ENCODE measurements at places on chromosomes 13 and 19.

DNA sequence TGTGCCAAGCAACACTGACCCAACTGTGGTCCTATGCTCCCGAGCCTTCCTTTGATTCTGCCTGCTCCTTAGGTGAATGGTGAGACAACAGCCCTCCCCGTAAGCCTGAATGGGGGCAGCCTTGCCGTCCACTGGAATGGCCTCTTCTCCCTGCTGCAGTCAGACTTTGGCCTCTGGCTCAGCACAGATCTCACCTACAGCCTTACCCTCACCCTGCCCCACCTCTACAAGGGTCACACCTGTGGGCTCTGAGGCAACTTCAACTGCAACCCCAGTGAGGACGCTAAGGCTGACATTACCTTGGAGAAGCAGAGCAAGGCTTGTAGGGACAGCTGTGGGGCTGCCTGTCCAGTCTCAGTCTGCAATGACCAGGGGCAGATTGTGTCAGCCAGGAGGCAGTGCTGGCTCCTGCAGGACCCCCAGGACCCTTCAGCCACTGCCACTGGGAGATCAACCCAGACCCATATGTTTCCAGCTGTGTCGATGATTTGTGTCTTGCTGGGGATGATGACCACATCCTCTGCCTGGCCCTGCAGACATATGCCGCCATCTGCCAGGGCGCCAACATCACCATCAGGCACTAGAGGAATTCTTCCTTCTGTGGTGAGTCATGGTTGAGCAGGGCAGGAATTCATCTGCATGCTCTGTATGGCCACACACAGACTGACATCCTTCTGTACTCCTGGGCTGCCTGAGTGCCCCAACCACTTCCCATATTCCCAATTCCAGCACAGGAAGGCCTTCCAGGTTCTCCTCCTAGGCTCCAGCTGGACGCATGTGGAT, 27.3 kb upstream of the FXYD3 start:
- DNase-seq: peak; percentile 92

DNA sequence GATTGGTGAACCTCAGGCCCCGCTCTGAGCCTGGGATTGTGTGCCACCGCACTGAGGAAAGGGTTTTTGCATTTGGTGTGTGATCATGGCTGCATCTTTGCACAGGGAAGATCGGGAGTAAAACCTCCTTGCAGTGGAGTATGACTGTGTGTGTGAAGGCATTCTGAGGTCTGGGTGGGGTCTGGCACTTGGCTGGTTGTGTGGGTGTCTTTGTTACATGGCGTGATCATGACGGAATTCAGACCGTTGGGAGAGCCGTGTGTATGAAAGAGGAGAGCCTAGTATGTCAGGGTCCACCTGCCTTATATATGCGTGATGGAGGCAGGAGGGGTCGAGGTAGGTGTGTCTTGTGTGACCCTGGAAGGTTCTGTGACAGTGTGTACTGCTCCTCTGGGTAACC, 740 bp upstream of the BEST2 start:
- DNase-seq: no peak

DNA sequence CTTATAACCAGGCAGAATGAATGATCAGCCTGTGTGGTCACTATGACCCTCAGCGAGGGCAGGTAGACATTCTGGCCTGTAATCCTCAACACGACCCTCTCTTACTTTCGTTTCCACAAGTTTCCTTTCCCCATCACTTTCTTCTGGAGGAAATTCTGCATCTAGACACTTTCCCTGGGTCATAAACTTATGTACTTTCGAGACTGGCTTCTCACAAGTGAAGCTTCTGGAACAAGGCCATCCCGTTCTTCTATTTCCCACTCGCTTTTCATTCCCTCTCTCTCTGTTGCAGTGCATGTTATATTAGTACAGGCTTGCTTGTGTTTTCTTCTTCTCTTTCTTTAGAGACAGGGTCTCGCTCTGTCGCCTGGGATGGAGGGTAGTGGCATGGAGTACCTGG, 23.1 kb upstream of the KL start:
- DNase-seq: no peak

- DNase-seq: no peak
Measured at GRCh38 chr13:34779171-34779570, 162.9 kb upstream of the NBEA start.

GRCh38 chr19:9205501-9206113, 13.8 kb downstream of the OR7D4 start:
- peak; percentile 49 for DNase-seq

DNA sequence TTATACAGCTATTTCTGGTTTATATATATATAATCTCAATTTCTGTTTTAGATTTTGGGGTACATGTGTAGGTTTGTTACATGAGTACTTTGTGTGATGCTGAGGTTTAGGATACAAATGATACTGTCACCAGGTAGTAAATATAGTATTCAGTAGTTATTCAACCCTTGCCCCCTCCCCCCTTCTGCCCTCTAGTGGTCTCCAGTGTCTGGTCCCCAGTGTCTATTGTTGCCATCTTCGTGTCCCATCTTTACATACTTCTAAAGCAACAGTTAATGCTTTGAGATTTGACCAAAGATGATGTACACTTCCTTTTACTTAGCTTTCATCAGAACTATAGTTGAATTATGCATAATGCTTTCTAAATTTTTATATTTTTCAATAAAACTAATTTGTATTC, 1623.4 kb upstream of the PRR20A start:
- no peak for DNase-seq

DNA sequence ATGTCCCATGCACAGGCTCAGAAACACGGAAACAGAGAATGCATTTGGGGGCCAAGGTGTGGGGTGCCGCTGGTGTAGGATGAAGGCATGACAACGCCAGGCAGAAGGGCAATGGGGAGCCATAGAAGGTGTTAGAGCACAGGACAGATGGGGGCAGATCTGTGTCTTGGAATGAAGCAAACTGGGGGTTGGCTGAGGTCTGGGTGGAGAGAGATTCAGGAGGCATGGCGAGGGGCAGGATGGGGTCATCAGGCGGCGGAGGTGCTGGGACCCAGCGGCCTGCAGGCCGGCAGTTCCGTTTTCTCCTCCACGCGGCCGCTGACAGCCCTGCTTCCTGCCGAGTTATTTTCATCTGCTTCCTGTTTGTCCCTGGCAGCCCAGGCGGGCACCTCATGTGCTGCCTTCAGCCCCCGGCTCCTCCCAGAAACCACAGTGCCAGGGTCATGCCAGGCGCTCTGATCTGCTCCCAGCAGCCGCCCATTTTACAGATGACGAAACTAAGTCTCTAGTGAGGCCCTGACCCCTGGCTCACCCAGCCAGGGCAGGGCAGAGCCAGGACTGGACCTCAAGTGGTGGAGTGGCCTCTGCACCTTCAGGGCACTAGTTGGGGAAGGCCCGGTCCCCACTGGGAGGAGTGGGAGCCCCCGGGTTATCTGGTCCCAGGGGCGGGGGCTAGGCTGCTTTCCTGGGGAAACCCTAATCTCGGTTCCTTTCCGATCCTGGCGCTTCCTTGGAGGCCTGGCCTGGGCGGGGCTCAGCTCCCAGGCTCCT, 2.2 kb downstream of the ARHGAP45 start:
- DNase-seq: no peak

- DNase-seq: no peak
Measured at GRCh38 chr19:19205416-19206410, 2.5 kb upstream of the NR2C2AP start.

DNA sequence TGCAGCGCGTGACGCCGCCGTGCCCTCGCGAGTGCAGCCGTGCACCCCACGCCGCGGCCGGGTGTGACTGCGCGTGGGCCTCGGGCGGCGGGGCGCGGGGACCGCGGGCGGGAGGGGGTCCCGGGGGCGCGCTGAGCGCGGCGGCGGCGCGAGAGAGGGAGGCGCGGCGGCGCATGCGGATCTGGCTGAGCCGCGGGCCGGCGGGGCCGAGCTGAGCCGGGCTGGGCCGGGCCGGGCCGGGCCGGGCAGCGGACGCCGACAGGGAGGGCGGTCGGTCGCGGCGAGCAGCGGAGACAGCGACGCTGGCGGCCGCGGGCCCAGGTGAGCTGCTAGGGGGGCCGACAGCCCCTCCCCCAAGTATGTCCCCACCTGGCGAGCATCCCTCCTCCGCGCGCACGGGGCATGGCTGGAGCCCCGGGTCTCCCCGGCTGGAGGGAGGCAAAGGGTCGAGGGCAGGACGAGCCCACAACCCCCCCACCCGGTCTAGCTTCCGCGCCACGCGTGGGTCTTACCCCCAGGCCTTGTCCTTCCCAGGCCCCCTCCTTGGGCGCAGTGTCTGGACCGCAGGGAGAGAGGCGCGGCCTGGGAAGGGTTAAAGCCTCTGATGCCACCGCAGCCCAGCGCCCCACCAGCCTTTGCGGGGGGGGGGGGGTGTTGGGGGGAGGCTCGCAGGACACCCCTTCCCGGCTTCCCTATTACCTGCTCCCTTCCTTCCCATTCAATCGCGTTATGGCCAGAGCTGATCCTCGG, at the start of gene SPTBN4:
Gene SPTBN4, plus strand, starts transcription at position 17 of the 750 bp plus-strand sequence. CDS start 5,621 bp downstream, outside the sequence.
- no peak for DNase-seq

DNA sequence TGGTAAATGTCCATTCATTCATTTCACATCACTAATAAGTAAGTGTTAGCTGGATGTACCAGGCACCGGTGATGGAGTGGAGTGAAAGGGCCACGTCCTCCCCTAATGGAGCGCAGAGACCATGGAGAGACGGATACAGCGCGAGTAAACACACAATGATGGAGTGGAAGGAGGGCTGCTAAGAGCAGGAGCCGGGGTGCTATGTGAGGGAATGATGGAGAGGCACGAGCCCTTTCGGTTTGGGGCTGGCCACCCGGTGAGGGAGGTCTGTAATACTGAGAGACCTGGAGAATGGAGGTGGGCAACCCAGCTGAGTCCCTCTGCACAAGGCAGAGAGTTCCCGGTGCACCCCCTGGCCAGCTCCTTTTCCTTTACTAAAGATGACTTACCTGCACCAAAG, 53.7 kb downstream of the PEPD start:
- no peak for DNase-seq

- no peak for DNase-seq
Measured at GRCh38 chr13:48533961-48534600, 1.2 kb upstream of the RCBTB2 start.

DNA sequence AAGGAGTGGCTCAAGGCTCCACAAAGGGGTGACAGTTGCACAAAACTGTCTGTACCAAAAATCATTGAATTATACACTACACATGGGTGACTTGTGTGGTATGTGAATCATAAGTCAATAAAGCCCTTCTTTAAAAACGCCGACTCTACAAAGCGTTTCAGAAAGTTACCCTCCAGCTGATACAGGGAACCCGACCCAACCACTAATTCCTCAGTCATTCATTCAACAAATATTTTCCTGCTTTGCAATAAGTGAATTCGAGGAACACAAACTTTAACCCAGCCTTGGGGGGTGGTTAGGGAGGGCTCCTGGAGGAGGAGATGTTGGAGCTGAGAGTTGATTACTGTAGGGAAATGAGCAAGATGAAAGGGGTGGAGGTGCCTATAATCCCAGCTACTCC, 32.0 kb downstream of the LTBP4 start:
- peak; percentile 65 for DNase-seq

DNA sequence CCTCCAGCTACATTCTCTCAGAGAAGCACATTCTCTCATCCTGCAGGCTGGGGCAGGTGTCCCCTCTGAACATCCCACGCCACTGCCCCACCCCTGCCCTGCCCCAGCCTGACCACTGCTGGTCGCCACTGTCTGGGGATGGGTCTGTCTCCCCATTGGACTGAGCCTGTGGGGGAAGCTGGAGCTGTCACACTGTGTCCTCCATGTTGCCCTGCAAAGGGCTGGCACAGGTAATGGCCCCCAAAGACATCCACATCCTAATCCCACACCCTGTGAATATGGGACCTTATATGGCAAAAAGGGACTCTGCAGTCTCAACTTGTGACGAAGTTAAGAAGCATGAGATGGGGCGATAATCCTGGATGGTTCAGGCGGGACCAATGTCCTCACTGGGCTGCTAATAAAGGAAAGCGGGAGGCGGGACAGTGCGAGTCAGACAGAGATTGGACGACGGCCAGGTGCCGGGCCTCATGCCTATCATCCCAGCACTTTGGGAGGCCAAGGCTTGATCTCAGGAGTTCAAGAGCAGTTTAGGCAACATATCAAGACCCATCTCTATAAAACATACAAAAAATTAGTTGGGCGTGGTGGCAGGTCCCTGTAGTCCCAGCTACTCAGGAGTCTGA, 9.1 kb downstream of the AP2S1 start:
- peak; percentile 82 for DNase-seq

- DNase-seq: no peak
Measured at GRCh38 chr19:1865172-1866010, 2.0 kb upstream of the KLF16 start.

DNA sequence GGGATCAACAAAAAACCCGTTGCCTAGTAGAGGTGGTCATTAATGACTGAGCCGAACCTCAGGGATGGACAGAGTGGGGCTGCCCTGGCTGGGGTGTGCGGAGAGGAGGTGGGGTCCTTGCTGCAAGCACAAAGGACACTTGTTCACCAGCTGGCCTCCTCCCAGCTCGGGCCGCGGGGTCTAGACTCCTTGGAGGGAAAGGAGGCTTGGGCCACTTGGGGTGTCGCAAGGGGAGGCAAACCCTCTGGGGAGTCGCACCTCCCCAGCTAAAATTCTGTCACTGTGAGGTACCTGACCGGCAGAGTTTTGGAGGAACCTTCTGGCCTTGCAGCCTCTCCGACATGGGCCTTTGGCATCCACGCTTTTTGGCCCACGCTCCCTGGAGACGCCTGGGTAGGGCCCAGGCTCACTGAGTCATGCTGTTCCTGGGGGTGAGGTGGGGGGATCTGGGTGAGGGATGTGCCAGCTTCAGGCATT, 8.2 kb downstream of the KLHL26 start:
- DNase-seq: no peak

- no peak for DNase-seq
Measured at GRCh38 chr19:6733338-6734095, 3.9 kb downstream of the GPR108 start.

DNA sequence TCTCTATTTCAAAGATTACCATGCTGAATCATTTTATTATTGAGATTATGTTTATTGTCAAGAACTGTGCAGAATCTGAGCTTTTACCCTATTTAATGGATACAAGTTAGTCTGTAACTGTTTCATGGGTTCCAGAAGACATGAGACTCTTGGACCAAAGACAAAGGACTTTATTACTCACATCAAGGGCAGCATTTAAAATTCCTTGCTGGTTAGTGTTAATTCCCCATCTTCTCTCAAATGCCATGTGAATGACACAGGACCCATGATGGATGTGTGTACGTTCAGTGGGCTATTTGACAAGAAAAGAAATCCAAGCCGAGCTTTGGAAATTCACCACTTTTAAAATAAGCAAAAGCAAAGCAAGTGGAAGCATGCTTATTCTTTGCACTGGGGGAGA, 139.9 kb downstream of the PCDH20 start:
- DNase-seq: no peak

GRCh38 chr19:18515959-18516358, 5.9 kb downstream of the ELL start:
- no peak for DNase-seq

- no peak for DNase-seq
Measured at GRCh38 chr19:35858311-35858710, 1.6 kb downstream of the KIRREL2 start.

GRCh38 chr19:32868206-32868950, 1.2 kb downstream of the SLC7A9 start:
- no peak for DNase-seq

GRCh38 chr19:46461537-46461936, 9.8 kb downstream of the PNMA8A start:
- DNase-seq: no peak

- DNase-seq: peak; percentile 66
Measured at GRCh38 chr19:5987077-5987818, 9.3 kb upstream of the RANBP3 start.

All from fibroblast of skin of abdomen (primary cell).